ENCODE measurements at places on chromosomes 16 and 17.

DNA sequence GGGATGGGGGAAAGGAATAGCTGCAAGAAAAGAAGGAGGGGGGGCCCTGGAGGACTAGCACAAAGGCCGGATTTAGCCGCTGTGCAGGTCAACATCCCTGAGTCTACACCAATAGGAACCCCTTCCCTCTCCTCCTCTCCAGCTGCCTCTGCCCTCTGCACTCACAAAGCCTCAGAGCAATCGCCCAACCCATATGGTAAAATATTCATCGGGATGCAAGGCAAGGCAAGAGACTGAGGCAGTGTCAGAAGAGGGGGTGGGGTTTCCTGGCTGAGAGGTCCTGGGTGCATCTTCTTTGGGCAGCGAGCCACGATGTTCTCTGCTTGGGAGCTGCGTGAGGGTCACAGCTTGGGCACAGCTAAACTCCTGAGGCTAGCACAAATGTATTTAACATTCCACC is 115.5 kb upstream of the NLRP1 start:
- DNase-seq = no peak

DNA sequence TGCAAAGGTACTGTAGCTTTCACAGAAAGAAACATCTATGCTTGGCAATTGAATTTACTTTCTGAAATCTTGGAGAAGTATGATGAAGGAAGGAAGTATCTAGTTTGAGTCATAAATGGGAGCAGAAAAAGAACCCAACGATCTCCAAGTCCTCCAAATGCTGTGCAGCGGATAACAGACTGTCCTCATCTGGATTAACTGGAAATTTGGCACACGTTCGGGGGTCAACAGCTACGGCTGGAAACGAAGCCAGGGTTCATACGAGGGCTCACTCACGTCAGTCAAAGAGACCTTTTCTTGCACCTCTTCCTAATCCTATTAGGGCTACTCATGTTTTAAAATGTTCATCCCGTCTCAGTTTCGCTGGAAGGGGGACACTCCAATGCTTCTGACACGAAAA is 152.0 kb downstream of the ZFHX3 start:
- DNase-seq = no peak

DNA sequence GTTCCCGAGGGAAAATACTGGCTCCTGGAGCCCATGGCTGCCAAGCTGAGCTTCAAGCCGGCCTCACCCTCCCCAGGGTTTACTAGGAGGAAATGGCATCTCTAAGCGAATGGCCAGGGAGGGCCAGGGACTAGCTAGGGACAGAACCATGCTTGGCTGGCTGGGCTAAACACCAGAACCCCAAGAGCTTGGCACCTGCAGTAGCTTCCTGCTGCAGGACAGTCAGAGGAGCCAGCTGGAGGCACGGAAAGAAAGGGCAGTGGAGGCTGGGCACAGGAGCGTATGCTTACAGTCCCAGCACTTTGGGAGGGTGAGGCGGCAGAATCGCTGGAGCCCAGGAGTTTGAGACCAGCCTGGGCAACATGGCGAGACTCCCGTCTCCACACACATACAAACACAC is 33.7 kb downstream of the PEMT start:
- no peak for DNase-seq

GRCh38 chr16:69413045-69413664 is 11.3 kb upstream of the CYB5B start:
- DNase-seq = no peak

- DNase-seq = no peak
Measured at GRCh38 chr17:57482657-57483056, 226.3 kb downstream of the MSI2 start.

- DNase-seq = no peak
Measured at GRCh38 chr16:46573008-46573833, 48.0 kb downstream of the SHCBP1 start.

- no peak for DNase-seq
Measured at GRCh38 chr17:34259146-34259545, 4.1 kb downstream of the CCL2 start.
